Stimulated activated CD4-positive, alpha-beta T cell treated with anti-CD3 and anti-CD28 coated beads, Interleukin-4, amount 100 ng/mL, for 1 hour (primary cell): ENCODE measurements at places on chromosomes 5 and 9.

DNA sequence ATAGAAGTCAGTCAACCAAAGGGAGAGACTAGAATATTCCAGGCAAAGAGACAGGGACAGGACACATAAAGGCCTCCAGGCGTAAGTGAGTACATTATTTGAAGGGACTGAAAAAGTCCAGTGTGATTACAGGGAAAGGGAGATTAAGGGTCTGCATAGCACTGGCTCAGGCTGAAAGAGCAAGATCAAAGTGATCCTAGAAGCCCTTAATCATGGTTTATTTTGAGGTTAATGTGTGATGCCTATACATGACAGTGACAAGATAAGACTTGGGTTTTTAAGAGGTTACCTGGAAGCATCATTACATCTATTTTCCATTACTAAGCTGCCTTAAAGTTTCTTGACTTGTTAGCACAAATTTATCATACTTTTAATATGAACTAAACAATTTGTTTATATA, 25.8 kb downstream of the LMBRD2 start:
- DNase-seq: no peak

DNA sequence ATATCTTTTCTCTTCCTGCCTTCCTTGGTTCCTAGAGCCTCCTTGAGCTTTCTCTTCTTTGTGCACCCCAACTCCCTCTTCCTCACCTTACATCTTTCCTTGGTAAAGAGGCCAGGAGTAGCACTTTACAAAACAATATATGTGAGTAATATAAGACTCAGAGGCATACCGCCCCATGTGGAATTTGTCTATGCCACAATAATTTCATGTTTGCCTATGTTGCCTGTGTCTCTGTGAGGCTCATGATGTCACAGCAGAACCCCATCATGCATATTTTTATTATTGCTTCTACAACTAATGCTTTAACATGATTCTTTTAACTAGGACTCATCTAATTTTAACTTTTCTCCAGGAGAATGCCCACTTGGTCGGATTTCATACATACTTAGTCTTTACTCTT, 15.0 kb upstream of the LVRN start:
- no peak for DNase-seq

GRCh38 chr5:104295991-104296390, 733.4 kb upstream of the NUDT12 start:
- no peak for DNase-seq

- DNase-seq: no peak
These were observed 6.6 kb downstream of the FCN2 start for GRCh38 chr9:134887219-134887618.

DNA sequence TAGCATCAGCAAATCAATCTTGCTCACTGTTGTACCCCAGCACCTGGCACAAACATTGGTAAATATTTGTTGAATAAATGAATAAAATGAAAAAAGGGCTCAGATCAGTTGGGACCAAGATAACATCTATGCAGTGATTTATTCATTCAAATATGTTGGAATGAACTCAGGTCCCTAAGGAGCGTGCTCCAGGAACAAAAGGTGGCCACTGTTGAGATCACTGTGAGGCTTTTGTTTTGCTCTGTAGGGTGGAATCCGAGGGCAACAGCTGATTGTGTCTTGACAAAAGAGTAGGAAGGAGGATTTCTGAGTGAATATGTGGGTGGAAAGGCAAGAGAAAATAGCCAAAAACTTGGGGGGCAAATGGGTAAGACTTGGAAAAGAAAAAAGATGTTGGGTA, 89.7 kb downstream of the PPP2R2B start:
- no peak for DNase-seq

- no peak for DNase-seq
These were observed 46.7 kb downstream of the GRIA1 start for GRCh38 chr5:153537207-153537606.

- no peak for DNase-seq
These were observed 12.9 kb downstream of the CCT5 start for GRCh38 chr5:10262995-10263394.

GRCh38 chr9:127163409-127163808, 41.0 kb upstream of the ANGPTL2 start:
- DNase-seq: no peak
